Activated naive CD4-positive, alpha-beta T cell treated with anti-CD3 and anti-CD28 coated beads, Interleukin-2, amount 50 U/mL, for 72 hours (primary cell): ENCODE measurements at places on chromosomes 3 and 15. TPM values are rescaled to one million over a fixed set of nuclear protein-coding genes. Genes with fewer than 3 reads are reported as not detected.
A peak's percentile ranks its signal among the peaks of the same experiment; 100 is the strongest.

DNA sequence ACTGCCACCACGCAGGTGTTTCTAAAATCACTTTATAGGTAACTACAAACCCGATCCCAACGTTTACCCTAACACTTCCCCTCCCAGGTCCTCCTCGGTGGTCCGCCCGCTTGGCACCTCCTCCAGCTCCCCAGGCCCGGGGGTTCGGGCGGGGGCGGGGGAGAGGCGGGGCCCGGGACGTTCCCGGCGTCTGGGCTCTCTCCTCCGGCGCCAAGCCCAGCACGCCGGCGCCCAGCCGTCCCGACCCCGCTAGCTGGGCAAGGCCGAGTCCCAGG, 562 bp downstream of the CGGBP1 start:
- DNase-seq = no peak

- DNase-seq = no peak
Measured at GRCh38 chr3:8520816-8521403, 19.3 kb downstream of the LMCD1 start.

DNA sequence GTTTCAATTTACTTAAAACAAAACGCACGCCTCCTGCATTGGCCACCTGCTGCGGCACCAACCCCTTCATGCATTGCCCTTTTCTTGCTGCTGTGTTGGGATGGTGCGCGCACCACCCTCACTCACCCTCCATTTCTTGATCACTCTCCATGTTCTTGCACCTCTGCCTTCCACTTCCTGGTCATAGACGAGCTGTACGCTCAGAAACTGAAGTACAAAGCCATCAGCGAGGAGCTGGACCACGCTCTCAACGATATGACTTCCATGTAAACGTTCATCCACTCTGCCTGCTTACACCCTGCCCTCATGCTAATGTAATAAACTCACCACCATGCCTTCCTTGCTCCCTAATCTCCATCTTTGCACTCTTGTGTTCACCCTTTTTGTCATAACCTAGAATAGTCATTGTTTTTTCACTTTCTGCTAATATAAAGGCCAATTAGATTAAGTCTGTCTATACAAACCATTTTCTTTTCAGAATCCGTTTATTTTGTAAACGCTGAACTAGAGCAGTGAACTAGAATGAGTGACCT, 21.4 kb downstream of the TPM1 start:
- no peak for DNase-seq

GRCh38 chr3:130386604-130387263, 41.3 kb downstream of the COL6A5 start:
- no peak for DNase-seq

DNA sequence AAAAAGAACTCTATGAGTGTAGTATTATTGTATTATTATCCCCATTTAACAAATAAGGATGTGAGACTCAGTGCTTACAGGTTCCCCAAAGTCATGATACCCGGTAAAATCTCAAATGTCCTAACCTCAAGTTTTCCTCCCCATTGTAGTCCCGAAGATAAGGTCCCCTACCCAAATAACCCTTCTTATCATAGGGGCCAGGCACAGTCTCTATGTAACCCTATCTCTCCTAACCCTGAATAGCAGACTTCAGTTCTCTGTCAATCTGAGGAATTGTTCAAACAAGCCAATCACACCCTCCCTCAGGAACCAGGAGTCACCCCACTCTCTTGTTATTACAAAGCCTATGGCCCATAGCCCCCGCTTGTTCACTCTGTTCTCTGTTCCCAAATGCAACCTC, 10.5 kb upstream of the SUSD5 start:
- DNase-seq = no peak

GRCh38 chr3:179464323-179465092, 13.2 kb upstream of the GNB4 start:
- no peak for DNase-seq

DNA sequence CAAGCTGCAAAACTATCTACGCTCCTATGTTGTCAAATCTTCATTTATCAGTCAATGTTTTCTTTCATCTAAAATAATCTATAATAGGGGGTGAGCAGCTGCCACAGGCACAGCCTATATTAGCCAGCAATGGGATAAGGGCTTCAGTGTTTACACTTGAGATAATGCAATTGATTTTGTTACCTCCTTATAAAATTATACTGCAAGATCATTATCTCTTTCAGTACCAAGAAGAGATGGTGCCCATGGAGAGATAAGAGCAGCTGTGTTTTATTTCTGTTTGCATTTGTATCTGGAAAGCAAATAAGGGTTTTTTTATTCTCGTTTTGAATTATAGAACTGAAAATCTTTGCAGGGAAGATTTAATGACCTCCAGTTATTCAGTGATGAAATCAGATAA, 68.9 kb downstream of the PLD1 start:
- DNase-seq = no peak

- DNase-seq = peak; percentile 8
Measured at GRCh38 chr15:56537881-56538280, 72.9 kb upstream of the MNS1 start.

- DNase-seq = no peak
Measured at GRCh38 chr15:42279234-42279723, 6.0 kb upstream of the TMEM87A start.

DNA sequence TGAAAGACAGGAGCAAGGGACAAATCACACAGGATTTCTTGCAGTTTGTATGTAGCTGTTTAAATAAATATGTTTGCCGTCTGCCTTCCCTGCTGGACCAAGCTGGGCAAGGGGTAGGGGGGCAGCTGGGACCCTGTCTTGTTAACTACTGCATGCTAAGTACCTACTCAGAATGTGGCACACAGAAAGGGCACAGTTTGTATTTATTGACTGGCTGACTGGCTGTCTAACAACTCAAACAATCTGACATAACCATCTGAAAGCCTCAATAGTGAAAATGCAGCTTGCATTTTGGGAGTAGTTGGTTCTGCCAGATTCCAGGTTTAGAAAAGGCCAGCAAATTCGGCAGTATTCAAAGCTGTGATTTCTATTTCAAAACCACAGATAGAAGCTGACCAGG, 16.6 kb upstream of the MAGI1 start:
- DNase-seq = no peak

GRCh38 chr3:177563243-177563780, 366.0 kb upstream of the TBL1XR1 start:
- DNase-seq = no peak

DNA sequence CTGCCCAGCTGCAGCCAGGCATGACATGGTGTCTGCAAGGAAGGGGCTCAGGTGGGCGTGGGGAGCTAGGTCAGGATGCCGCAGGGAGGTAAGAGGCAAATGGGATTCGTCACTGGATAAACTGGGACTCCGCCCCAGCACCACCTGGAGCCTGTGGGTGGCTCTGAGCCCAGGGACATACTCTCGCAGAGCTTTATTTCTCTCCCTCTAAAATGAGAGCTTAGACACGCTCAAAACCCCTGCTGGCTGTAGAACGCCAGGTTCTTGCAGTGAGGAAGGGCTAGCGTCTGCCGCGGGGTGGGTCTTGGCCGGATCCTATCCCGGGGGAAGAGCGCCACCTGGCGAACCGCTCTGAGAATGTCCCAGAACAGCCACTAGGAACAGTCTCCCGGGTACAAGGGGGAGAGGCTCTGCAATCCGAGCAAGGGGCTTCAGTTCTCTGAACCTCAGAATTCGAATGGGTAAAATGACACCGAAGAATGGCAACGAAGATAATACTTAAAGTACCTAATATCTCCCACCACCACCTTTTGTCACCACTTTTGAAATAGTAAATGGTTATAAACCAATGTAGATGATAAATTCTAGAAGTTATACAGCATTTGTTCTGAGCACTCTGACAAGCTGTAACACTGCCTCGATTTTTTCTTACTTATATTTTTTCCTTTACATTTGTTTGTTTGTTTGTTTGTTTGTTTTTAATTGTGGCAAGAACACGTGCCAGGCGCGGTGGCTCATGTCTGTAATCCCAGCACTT, 53.2 kb upstream of the SRGAP3 start:
- peak; percentile 71 for DNase-seq

- peak; percentile 54 for DNase-seq
Measured at GRCh38 chr3:46558184-46559043, 7.7 kb downstream of the LRRC2 start.

DNA sequence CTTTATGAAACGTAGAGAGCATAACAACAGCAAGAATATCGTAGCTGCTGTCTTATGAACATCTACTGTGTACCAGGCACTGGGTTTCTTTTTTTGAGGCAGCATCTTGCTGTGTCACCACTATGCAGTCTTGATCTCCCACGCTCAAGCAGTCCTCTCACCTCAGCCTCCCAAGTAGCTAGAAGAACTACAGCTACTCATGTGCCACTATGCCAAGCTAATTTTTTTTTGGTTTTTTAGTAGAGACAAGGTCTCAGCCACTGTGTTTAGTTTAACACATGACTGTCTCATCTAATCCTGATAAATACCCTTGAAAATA, 129.9 kb downstream of the VGLL4 start:
- no peak for DNase-seq

DNA sequence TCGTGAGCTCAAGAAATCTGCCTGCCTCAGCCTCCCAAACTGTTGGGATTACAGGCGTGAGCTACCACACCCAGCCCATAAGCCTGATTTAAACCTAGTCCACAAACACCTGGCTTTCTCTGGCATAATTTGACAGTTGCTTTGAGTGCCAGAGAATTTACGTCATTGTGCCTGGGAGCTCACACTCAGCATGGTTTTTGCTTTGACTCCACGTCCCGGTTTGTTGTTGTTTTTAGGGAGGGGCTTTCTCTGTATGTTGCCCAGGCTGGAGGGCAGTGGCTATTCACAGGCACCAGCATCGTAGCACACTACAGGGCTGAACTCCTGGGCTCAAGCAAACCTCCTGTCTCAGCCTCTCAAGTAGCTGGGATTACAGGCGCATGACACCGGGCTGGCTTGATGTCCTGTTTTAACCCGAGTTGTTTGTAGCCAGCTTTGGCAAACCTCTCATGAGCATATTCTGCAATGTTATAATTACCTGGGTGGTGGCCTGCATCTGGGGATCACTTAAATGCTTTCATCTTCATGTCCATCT, 32.7 kb downstream of the CEMIP start:
- no peak for DNase-seq

- no peak for DNase-seq
Measured at GRCh38 chr3:158845765-158846350, 44.0 kb downstream of the MFSD1 start.

- DNase-seq = no peak
Measured at GRCh38 chr15:77183066-77183465, 112.2 kb upstream of the TSPAN3 start.

GRCh38 chr3:110391042-110391441, 680.6 kb upstream of the NECTIN3 start:
- DNase-seq = no peak

GRCh38 chr15:49163678-49164077, 6.4 kb upstream of the GALK2 start:
- no peak for DNase-seq

GRCh38 chr15:50256188-50257041, 9.1 kb downstream of the HDC start:
- no peak for DNase-seq

DNA sequence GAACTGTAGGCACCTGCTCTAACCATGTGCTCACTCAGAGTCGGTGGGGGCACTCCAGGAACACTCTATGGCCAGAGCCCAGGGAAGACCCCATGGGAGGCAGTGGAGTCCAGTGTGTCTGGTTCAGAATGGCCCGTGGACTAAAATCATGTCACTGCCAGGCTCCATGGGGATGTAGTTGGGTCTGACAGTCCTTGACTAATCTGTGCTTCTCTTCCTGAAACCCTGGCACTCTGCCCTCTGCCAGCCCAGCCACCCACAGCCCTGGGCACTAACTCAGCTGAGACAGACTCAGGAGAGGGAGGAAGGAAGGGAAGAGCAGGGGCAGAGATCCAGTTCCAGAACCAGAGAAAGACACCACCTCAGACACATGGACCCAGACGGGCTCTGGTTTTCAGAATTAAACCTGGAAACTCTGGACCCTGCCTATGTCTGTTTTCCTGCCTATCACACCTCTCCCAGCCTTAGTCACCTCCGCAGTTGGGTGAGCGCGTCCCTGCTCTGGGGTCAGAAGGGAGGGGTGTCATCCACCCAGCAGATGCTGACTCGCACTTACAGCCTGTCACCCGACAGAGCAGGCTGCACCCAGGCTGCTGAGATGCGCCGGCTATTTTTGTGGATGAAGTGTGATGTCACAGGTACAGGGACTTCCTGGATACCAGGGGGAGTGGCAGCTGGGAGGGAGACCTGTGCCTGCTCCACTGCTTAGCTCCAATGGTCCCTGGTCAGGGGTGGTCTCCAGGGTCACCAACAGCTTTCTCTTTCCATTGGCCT, 56.8 kb upstream of the INSYN1 start:
- DNase-seq = no peak

DNA sequence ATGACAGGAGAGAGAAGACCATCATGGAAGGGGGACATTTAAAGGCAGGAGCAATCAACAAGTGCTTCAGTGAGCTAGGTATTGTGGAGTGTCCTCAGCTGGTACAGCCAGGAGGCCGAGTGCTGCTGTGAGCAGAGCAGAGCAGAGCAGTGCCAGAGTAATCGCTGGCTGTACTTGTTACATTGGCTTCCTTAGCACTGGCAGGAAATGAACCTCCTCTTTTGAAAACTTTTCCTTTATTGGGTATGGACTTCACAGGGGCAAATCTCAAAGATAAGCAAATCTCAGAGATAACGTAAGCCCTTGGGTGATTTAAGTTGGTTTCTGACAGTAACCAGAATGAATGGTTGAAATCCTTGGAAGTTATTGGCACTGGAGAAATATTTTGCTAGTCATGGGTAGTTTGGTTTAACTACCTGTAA, 2.1 kb downstream of the SH3GL3 start:
- no peak for DNase-seq

DNA sequence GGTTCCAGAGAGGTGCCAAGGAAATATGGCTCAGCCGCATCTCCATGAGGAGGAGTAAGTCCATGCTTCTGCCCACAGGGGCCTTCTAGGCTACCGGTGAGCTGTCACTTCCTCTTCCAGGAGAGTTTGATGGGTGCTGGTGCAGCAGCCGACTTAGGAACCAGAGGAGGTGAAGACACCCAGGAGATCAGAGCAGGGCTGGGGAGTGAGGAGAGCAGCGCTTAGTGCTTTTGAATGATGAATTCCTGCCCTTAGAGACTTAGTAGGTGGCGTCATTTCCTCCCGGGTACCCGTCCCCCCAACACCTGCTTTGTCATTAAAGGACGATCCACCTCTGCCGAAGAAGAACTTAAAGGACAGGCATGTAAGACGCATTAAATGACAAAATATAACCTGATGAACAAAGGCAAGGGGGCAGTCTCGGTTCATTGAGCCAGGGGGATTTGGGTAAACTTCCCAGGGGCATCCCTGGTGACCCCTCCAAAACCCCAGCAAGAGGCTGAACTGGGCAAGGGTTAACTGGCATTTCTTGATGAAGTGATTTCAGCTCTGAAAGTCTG, 67.6 kb downstream of the HES1 start:
- peak; percentile 20 for DNase-seq

GRCh38 chr15:69957175-69957574, 140.5 kb downstream of the TLE3 start:
- DNase-seq = no peak

ZSCAN29 gene
- 17.0 TPM for total RNA-seq

CHAC1 gene
- total RNA-seq = 16.3 TPM

FOXB1 gene
- total RNA-seq = not detected

GPR149 gene
- total RNA-seq = not detected

SCN10A gene
- total RNA-seq = not detected

RARRES1 gene
- total RNA-seq = not detected

RAB27A gene
- total RNA-seq = 99.3 TPM

CD276 gene
- total RNA-seq = 2.5 TPM

EHHADH gene
- total RNA-seq = 4.2 TPM

SH3GL3 gene
- not detected for total RNA-seq

SETD5 gene
- 170 TPM for total RNA-seq

IFT57 gene
- 25.5 TPM for total RNA-seq

CCR8 gene
- 0.36 TPM for total RNA-seq
